CD4-positive, alpha-beta T cell treated with Interleukin-15 for 4 hours (primary cell): ENCODE measurements at places on chromosomes 16 and 17.
A peak's percentile ranks its signal among the peaks of the same experiment; 100 is the strongest.

DNA sequence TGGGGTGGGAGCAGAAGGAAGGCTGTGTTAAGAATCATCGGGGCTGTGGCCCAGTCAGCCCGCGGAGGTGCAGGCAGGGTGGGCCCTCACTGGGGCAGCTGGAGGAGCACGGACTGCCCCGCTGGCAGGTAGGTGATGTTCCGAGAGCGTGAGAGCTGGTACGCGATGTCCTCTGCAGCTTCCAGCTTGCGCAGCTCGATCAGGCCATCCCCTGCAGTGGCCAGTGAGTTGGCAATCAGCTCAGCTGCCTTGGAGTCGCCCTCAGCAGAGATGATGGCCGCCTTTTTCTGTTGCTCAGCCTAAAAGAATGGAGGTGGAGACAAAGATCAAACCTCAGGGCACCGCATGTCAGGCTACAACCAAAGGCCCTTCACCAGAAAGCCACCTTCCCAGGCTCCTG, 9.8 kb downstream of the PHB1 start:
- no peak for DNase-seq

DNA sequence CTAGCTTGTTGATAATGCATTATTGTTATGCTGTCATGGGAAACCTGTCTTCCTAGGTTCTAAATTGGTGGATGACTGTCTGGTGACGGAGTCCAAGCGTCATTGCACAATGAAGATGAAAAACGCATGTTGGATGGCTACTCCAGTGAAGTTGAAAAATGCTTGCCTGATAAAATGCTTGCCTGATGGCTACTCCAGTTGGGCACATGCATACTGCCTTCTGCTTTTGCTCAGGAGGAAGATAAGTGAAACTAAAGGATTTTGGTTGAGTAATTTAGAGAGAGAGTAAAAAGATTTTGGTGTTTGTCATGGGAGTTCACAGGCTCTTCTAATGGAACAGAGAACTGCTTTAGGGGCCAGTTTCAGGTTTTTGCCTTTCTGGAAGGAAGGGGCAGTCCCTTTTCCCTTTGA, 118.6 kb downstream of the PRKCA start:
- no peak for DNase-seq

DNA sequence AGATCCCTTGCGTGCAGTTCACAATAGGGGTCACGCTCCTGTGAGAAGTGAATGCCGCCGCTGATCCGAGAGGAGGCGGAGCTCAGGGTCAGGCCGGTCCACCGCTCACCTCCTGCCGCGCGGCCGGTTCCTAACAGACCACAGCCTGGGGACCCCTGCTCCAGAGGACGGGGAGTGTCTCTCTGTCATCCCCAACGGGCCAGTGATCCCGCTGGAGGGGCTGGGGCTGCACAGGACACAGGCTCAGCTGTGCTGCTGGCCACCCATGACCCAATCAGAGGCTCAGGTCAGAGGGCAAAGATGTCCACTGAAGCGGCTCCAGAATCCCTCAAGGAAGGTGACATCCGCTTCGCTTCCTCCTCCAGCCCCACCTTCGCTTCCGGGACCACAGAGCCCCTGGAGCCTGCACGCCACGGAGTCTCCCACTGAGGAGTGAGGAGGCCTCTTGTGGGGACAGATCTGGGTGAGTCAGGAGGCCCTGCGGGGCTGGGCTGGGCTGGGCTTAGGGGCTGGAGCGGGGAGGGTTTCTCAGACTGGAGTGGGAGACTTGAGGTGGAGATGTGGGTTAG, 115.4 kb downstream of the METRNL start:
- DNase-seq, result no peak

DNA sequence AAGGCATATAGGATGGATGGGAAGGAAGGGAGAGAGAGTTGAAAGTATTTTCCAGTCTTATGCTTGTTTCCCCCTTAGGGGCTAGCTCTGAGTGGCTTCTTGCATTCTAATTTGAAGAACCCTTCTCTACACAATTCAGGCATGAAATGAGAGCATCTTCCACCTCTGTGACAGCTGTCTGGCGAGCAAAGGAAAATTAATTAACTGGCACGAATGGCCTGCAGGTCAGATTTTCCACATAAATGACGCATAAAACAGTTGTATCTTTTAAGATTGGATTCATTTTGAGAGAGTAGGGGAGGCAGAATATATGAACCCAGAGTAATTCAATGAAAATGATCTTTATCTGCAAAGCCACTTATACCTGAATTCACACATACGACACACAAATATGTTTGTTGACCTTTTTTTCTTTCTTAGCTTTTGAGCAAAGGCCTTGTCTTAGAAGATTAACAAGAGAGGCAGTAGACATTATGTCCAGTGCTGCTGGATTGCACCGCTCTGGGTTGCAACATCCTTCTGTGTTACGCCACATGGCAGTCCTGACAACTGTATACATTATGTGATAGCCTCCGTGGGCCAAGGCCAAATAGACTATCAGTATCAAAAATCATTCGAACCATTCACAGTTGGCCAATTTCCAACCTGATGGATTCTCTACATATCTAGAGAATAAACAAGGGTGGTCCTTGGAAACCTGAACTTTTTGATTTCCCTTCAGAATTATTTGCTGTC, 173.0 kb upstream of the GOT2 start:
- no peak for DNase-seq

GRCh38 chr17:6623941-6624340, 16.6 kb downstream of the KIAA0753 start:
- DNase-seq, result no peak

DNA sequence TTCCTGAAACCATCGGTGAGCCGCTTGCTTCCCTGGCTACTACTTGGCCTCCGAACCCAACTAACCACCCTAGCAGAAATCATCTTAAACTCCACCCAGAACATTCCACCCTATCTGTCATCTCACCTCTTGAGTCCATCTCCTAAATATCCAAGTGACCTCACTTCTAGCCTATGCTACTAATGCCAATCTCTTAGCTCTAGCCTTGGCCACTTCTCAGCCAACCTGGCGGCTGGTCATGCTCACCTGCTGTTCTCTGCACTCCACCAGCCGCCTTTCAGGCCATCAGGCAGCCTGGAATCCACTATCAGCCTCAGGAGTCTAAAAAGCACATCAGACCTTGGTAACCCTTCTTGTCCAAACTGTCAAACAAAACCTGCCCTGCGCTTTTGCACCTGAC, 11.9 kb upstream of the CYTH1 start:
- no peak for DNase-seq

GRCh38 chr16:49857423-49858181, 1.7 kb upstream of the ZNF423 start:
- DNase-seq, result peak; percentile 18
